ENCODE measurements at places on chromosomes 2 and 18.

DNA sequence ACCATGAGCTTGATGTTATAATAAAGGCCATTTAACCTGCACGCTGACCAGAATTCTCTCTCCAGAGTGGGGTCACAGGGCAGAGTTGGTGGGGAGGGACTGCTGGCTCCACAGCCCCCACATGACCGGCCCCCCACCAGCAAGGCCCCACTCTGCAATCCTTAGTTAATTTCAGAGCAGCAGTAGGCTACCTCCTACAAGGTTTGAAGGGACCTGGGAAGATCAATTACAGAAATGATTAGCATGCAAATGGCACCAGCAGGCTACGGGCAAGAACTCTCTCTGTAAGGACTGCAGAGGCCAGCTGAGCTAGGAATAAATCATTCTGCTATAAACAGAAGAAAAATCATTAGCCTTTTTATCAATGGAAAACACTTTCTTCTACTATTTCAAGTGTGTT, 135.3 kb downstream of the C1D start:
- no peak for DNase-seq

DNA sequence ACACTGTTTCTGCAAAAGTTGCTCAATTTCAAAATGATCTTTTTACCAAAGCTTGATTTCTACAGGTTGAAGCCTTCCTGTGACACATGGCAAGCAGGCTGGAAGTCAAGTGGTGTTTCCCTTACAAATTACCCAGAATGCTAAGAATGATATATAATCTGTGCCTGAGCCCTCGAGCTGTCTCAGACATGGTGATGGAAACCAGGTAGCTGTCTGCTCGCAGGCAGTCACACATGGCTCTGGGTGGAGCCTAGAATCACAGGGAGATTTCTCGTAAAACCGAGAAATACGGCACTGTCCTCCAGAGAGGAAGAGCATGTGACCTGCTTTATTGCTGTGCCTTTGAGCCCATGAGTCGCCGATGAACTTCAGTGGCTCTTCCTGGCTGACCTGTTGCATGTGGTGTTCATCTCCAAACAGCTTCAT, 392.9 kb downstream of the ZNF521 start:
- DNase-seq, result no peak

DNA sequence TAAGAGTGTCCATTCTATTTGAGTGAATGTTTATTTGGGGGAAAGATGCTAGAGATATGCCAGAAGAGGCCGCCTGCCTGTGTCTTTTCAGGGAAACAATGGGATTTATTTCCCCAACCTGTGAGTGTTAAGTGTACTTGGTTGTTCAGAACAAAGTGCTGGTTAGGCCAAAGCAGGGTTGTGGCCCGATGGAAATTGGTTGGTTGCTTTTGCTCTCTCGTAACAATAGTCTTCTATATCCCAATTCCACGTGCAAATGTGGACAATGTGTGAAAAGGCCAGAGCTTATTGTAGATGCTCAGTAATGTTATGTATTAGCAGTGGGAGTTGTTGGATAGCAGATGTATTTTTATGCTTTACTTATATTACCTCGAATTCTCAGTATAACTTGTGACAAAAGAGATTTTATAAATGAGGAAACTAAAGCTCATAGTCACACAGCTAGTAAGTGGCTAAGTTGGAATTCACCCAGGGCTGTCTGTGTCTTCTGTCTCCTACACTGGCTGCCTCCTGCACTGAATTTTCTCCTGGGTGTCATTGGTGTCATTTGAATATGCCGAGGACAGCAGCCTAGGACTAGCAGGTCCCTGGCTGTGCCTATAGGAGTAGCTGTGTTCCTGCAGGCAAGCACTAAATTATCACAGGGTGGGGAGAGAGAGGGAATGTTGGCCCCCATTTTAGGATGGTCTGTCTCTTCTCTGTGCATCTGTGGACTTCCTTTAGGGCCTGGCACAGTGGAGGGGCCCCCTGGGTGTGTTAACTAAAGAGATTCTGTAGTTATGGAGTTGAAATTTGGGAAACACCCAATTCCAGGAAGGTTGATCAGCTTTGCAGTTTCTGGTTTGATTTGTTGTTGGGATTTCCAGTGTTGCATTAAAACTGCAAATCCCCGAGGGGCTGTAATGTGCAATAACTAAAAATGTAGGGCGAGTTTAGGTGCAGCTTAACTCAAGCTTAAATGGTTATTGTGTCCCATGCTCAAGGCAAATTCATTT, 21.6 kb downstream of the GPD2 start:
- no peak for DNase-seq

- no peak for DNase-seq
Observed at GRCh38 chr2:175840256-175840655, 161.8 kb downstream of the LNPK start.

GRCh38 chr2:222973733-222974132, 78.3 kb upstream of the KCNE4 start:
- DNase-seq, result no peak

DNA sequence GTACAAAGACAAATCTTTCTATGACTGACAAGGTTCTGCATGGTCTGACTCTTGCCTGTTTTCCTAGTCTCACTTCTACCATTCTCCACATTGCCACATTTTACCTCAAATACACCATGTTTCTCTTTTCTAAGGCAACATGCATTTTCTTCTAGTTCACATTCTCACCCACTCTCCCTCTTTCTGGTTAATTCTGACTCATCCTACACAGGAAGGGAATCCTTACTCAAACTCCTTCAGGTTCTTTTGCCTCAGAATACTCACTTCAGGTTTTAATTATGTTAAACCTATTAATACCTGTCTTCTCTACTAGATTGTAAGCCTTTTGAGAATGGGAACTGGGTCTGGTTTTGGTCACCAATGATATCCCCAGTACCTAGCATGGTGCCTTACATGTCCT, 47.2 kb downstream of the MAP2 start:
- no peak for DNase-seq

- DNase-seq, result no peak
Observed at GRCh38 chr2:120358734-120359465, 13.0 kb downstream of the INHBB start.

- DNase-seq, result no peak
Observed at GRCh38 chr2:174931724-174932123, 73.5 kb downstream of the CHN1 start.

- DNase-seq, result no peak
Observed at GRCh38 chr2:219637842-219638185, 10.4 kb downstream of the SLC4A3 start.

DNA sequence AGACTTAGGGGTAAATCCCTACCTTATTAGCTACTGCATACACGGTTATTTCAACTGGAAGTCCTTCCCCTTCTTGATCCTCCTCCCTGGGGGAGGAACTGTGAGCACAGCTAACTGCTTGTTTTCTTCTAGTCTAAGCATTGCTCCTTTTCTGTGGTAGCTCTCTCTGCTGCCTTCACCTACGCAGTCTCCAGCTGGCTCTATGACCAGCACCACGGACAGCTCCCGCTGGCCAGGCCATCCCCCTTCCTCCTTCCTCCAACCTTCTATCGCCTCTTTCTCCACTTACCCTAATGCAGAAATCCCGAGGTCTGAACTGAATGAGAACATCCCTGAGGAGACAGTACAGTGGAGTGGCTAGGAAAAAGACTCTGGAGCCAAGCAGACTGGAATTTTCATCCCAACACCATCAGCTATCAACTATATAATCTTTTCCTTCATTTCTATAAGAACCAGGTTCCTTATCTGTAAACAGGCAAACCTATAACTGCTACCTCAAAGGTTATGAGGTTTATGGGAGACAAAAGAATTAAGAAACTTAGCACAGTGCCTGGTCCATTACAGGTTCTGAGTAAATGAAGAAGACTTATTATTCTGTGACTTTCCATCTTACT, 4.7 kb upstream of the CFAP65 start:
- no peak for DNase-seq

DNA sequence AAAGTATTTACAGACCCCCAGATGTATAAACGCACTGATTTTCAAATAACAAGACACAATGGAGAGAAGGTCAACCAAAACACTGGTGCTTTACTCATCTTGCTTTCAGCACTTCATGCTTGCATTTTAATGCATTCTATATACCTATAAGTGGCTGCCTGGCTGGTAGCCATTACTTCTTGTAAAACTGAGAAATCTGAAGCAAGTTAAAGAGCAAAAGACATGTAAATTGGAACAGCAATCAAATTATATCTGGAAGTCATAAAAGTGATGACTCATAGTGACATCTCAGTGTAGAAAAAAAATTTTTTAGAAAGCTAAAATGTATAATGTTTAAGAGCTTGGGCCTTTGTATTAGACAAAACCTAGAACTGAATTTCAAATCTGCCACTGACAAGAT, 106.2 kb downstream of the CCDC141 start:
- no peak for DNase-seq

DNA sequence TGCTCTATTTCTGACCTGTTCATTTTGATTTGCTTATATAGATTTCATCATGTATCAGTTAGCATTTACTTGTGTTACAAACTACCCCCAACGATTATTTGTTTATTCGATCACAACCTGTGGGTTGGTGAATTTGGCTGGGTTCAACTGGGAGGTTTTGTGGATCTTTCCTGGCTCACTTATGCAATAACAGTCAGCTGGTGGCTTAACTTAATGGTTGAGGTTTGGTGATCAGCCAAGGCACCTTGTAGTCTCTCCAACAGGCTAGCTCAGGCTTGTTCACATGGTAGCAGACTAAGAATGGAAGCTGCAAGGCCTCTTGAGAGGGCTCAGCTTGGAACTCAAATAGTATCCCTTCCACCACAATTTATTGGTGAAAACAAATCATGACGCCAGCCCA, 5.4 kb upstream of the PUM2 start:
- DNase-seq, result no peak

DNA sequence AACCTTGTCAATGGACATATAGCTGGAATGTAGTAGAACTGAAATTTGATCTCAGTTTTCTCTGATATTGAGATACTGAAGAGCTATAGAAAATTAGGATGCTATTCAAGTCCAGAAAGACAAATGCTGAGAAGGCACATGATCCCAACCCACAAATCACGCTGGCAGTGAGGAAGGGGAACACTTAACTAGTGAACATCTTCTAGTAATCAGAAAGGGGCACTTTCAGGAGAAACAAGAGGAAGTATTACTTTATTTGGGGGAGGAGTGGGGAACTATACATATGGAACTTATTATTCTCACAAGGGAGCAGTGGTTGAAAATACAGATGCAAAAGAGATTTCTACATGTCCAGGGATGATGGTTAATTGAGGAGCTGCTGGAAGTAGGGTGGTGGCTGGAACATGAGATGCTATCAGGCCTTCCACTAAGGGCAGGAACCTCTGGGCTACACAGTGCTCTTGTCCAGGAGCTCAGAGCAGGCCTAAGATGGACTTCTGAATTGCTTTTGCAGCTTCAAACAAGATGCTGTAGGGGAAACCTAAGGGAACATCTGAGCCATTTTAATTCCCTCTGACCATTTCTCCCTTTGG, 79.3 kb downstream of the TGFA start:
- no peak for DNase-seq

GRCh38 chr18:47898696-47899095, 31.8 kb downstream of the SMAD2 start:
- DNase-seq, result no peak

DNA sequence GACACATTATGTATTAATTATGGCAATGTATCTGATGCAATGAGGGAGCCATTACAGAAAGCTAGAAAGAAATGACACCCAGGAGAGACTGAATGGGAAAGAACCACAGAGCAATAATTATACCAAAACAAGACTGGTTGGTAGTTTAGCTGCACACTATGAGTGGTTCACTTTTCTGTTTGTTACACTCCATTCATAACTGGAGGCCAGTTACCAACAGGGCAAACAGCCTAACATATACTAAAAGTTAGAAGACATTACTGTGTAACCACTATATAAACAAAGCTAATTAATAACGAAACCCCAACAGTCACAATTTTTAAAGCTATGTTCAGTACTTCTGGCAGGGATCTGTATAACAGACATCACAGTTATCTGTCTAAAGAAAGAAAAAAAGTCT, 49.4 kb downstream of the NBAS start:
- no peak for DNase-seq

- no peak for DNase-seq
Observed at GRCh38 chr2:175396696-175397095, 215.2 kb upstream of the ATP5MC3 start.

- DNase-seq, result no peak
Observed at GRCh38 chr2:181431674-181432073, 25.5 kb upstream of the ITGA4 start.

- DNase-seq, result no peak
Observed at GRCh38 chr18:36658611-36659010, 170.2 kb downstream of the TPGS2 start.

- DNase-seq, result no peak
Observed at GRCh38 chr2:159228081-159228581, 58.4 kb downstream of the WDSUB1 start.

- DNase-seq, result no peak
Observed at GRCh38 chr2:112465382-112465781, 16.6 kb upstream of the TTL start.

DNA sequence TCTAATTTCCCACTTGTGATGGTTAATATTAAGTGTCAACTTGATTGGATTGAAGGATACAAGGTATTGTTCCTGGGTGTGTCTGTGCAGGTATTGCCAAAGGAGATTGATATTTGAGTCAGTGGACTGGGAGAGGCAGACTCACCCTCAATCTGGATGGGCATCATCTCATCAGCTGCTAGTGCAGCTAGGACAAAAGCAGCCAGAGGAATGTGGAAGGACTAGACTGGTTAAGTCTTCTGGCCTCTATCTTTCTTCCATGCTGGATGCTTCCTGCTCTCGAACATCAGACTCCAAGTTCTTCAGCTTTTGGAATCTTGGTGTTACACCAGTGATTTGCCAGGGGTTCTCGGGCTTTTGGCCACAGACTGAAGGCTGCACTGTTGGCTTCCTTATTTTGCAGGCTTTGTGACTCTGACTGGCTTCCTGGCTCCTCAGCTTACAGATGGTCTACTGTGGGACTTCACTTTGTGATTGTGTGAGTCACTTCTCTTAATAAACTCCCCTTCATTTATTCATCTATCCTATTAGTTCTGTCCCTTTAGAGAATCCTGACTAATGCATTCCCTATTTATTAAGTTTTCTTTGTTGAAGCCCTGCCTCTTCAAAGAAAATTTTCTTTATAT, 1087.5 kb upstream of the NXPH2 start:
- DNase-seq, result no peak
